Stromal cell of bone marrow (primary cell): ENCODE measurements at places on chromosomes 1 and 21.
A peak's percentile ranks its signal among the peaks of the same experiment; 100 is the strongest.

- no peak for DNase-seq
Observed at GRCh38 chr21:34707876-34708325, 39.1 kb downstream of the CLIC6 start.

DNA sequence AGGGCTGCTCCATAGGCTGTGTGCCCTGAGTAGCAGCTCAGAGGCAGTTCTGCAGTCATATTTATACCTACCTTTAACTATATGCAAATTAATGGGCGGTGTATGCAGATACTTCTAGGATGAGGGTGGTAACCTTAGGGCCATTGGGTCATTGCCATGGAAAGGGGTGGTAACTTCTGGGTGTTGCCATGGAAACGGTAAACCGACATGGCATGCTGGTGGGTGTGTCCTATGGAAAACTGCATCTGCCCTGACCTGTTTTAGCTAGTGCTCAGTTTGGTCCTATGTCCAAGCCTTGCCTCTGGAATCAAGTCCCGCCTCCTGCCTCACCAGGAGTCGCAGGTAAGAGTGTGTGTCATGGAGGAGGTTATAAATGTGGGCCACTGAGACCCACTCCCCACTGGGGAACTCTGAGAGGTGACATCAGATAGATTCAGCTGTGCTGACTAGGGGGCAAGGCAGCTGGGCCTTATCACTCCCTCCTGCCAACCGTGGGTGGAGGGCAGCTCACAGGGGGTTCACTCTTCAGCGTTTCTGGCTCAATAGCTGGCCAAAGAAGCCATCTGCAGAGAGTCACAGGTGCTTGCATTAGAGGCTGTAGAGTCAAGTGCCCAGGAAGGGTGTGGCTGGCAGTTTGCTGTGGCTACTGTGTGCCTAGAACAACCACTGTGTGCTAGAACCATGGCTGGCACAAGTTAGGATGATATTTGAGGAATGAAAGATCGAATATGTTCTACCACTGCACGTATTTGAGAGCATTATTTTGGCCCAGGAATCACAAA, 19.0 kb downstream of the BACE2 start:
- DNase-seq: no peak

GRCh38 chr21:42164064-42164789, 54.7 kb upstream of the ABCG1 start:
- no peak for DNase-seq

GRCh38 chr21:45479691-45480675, 62.3 kb downstream of the SLC19A1 start:
- no peak for DNase-seq

DNA sequence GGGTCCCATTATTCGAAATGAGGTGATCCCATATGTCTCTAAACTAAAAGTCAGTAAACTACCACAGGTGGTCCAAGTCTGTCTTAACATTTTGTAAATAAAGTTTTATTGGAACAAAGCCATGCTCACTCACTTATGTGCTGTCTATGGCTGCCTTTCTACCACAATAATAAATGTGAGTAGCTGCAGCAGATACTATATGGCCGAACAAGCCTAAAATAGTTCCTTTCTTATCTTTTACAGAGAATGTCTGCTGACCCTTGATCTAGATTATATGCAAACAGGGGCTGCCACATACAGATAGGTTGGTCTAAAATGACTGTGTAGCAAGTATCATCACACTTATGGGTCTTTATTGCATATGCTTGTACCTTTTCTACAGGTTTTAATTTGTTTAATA, 140.0 kb downstream of the VAV3 start:
- DNase-seq: no peak

- DNase-seq: peak; percentile 49
Observed at GRCh38 chr1:219812491-219813203, 115.7 kb downstream of the SLC30A10 start.

DNA sequence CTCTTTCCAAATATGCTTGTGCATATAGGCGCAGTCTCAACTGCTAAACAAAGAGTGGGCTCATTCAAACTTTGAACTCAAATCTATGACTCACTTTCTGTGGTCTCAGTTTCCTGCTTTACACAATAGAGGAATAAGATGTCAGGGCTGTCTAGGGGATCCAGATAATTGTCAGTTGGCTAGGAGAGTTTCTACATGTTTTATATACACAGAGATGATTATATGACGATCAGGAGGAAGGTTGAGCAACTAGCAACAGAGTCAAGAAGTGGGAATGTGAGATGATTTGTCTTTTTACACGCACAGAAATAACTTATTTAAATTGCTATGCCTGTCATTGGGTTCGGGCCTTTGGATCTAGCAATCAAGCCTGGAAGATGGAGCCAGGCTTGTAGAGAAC, 299.4 kb upstream of the LYPLAL1 start:
- peak; percentile 57 for DNase-seq

GRCh38 chr1:209850342-209850979, 22.7 kb downstream of the UTP25 start:
- no peak for DNase-seq

DNA sequence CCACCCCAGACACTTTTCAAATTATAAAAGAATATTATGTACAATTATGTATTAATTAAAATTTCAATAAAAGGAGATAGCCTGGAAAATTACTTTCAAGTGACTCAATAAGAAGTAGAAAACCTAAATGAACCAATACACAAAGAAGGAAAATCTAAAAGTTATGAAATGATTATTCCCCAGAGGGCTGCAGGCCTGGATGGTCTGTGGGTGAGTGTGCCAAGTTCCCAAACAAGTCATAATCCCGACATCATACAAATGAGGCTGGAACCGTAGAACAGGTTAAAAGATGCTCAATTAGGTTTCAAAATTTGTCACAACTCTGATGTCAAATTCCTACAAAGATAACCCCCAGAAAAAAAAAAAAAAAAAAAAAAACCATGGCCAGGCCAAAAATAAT, 12.7 kb downstream of the SPATC1L start:
- DNase-seq: peak; percentile 47

- no peak for DNase-seq
Observed at GRCh38 chr1:208781391-208782045, 537.3 kb upstream of the PLXNA2 start.

DNA sequence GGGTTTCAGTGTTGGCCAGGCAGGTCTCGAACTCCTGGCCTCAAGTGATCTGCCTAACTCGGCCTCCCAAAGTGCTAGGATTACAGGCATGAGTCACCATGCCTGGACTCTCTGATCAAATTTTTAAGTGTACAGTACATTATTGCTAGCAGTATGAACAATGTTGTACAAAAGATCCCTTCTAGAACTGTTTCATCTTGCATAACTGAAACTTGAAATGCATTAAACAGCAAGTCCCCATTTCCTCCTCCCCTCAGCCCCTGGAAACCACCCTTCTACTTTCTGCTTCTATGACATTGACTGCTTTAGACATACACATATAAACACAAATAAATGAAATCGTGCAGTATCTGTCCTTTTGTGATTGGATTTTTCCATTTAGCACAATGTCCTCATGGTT, 463.4 kb downstream of the PTPRC start:
- DNase-seq: no peak

- no peak for DNase-seq
Observed at GRCh38 chr1:5254975-5255374, 600.6 kb downstream of the AJAP1 start.

DNA sequence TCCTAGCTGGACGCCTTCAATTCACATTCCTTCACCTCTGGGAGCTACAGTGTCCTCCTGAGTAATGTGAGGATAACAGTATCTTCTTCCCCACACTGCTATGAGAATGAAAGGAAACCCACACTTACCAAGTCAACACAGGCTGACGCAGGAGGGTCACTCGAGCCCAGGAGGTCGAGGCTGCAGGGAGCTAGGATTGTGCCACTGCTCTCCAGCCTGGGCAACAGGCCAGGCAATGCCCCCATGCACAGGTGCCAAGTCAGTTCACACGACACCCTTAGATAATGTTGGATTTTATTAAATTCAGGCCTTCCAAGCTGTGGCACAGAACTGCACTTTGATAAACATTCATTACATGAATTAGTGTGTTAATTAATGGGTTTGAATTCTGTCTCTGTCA, 31.9 kb downstream of the MATN1 start:
- DNase-seq: no peak

DNA sequence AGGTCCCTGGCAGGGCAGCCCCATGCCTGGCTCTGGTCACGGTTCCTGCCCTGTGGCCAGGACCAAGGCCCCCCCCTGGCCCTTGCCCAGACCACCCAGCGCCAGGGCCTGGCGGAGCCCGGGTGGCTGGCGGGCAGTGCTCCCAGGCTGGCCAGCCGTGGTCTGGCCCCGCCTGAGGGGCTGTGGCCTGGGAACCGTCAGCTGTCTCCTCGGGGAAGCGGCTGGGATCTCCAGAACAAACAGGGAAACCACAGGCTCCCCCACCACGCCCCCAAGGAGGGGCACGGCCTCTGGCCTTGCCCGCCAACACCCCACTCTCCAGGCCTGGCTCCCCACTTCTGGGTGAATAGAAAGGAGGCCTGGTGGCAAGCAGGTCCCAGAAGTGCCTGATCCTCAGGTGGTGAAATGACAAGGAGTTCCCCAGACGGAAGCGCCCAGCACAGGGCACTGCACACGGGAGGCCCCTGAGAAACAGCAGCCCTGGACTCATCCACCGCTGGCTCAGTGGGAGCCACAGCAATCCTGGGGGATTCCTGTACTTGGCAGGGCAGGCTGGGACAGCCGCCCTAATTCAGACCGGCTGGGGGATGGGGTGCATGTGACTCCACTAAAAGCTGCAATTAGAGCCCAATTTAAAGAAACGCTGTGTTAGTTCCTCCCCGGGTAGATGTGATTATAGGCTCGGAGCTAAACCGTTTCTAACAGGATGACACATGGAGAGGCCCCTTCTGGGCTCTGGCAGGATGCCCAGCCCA, 78.9 kb downstream of the RAP1GAP start:
- no peak for DNase-seq

- no peak for DNase-seq
Observed at GRCh38 chr1:190497565-190497964, 19.9 kb upstream of the BRINP3 start.

DNA sequence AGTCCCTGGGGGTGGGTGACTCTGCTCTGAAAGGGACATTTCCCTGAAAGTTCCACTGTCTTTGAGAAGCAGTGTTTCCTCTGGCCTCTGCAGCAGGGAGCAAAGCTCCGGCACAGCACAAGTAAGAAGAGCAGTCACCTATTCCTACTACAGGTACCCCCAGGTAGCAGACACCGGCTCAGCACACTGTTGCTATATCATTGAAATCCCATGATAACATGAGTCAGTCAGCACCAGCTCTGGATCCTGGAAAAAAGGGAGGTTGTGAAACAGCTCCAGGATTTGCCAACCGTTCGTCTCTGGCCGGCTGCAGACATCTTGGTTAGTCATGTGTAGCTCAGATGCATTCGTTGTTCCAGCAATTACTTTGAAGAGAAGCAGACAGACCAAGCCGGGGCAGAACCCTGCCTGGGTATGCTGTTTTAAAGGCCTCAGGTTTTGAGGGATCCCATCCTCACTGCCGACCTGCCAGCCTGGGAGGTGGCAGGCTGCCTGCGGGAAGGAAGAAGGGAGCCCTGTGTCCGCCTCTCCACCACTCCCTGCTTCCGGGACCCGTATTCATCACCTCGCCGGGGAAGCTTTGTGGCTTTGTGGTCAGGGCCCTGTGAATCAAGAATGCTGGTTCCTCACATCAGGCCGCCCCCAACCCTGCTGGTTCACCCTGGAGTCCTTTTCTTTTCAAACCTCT, 139.2 kb downstream of the CLIC6 start:
- DNase-seq: peak; percentile 95

DNA sequence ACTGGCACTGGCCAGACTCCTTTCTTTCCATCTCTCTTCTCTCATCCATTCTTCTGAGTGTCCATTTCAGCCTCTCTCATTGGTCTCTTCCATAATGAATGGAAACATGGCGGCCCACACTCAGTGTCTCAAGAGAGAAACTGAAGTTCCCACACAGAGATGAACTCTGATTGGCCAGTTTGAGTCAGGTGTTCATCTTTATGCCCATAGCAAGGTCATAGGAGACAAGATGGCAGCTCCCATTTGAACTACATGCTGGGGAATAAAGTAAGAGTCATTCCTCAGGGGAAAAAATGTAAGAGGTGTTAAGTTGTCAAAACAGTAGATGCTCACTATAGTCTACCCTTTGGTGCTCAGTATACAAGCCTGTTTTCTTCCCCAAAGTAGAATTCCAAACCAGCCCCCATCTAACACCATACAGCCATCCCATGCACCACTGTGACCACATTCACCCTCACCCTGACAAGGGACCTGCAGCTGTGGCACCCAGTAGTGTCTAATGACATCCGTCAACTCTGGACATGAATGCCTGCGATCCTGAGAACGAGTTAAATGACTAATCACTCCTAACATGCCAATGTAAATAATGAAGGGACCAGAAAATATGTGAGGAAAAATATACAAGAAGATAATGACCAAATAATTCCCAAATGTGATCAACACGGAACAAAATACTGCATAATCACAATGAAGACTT, 12.4 kb downstream of the CDA start:
- no peak for DNase-seq

GRCh38 chr1:212651977-212652376, 43.4 kb downstream of the ATF3 start:
- DNase-seq: no peak

DNA sequence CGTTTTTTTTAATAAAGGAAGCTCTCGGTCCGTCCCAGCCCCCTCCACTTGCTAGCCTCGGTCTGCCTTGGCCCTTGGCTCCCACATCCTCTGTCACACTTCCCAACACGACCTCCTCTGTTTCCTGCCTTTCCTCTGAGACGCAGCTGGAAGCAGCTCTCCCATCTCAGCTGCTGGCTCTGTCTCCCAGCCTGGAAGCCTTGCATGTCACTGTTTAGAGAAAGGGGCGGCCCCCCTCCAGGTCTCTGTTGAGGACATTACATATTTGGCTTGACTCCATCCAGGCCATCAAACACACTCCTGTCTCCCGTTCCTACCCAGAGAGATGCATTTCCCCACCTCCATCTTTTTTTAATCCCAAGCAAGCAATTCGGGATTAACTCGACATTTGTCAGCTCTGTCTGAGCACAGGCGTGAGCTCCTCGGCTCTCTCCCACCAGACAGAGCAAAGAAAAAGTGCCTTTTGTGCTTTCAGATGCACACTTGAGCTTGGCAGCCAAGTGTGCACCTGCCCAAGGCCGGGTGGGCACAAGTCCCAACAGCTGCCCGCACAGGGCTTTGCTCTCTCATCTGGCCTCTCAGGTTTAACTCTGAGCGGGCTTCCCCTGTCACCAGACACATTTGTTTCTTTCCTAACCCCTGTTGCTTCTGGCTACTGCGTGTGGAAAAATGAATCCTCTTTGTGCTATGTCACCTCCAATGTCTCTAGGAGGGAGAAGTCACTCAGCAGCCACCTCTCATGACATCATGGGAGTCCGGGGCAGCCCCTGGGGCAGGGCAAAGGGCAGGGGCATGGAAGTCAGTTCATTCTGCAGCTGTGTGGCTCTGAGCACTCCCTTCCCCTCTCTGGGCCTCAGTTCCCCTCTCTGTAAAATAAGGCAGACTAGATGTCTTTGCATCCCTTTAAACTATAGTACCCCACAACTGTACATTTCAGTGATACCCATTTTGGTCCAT, 108.3 kb downstream of the KCND3 start:
- no peak for DNase-seq

DNA sequence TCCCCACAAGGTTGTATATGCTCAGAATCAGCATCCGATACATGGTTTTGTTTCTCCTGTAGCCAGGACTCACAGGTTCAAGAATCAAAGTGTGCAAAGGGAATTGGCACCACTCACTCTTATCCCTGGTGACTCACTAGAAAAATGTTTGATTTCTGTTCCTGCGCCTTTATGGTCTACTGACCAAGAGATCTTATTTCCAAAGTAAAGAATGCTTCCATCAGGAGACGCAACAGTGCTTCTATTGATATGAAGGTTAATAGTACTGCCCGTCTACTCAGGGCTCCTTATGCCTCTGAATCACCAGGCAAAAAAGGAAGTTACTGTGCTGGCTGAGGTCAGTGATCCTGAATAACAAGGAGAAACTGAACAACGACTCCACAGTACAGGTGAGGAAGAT, 1392.0 kb upstream of the PRMT6 start:
- DNase-seq: no peak
